ENCODE measurements at places on chromosomes 3 and 15.
A peak's percentile ranks its signal among the peaks of the same experiment; 100 is the strongest.

- DNase-seq: no peak
Measured at GRCh38 chr3:10722911-10723310, 93.1 kb upstream of the SLC6A11 start.

DNA sequence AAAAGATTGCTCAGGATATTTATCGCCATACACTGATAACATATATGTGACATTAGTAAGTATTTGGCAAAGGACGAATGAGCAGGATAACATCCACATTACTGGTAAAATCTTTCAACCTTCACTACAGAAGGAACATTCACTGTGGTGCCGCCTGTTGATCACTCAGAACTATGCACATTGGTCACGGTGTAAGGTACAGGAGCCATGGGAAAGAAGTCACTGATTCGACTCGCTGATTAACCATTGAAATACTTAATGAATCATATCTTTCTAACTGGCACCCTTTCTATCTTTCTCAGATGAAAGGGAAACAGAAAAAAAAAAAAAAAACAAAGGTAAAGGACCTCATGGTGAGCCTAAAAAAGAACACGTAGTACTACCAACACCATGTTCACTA is 68.8 kb downstream of the TJP1 start:
- DNase-seq: no peak

DNA sequence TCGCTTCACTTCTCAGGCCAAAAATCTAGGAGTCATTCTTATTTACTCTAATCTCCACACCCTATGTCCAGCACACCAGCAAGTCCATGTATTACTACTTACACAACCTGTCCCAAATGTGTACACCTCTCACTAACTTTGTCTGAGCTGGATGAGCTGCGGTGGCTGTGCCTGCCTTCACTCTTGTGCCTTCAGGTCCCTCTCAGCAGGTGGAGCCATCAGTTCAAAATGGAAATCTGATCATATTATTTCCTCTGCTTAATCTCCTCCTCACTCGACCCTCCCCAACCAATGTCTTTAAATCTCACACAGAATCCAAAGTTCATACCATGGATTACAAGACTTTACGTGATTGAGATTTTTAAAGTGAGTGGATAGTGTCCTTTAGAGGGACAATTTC is 82.8 kb downstream of the SSR3 start:
- peak; percentile 11 for DNase-seq

GRCh38 chr3:45365060-45365459 is 23.3 kb upstream of the LARS2 start:
- no peak for DNase-seq

GRCh38 chr3:46856576-46857471 is 6.4 kb downstream of the MYL3 start:
- DNase-seq: no peak
